ENCODE measurements at places on chromosomes 13 and 19.
A peak's percentile ranks its signal among the peaks of the same experiment; 100 is the strongest.

- no peak for DNase-seq
These were observed 20.5 kb downstream of the C3 start for GRCh38 chr19:6699935-6700334.

DNA sequence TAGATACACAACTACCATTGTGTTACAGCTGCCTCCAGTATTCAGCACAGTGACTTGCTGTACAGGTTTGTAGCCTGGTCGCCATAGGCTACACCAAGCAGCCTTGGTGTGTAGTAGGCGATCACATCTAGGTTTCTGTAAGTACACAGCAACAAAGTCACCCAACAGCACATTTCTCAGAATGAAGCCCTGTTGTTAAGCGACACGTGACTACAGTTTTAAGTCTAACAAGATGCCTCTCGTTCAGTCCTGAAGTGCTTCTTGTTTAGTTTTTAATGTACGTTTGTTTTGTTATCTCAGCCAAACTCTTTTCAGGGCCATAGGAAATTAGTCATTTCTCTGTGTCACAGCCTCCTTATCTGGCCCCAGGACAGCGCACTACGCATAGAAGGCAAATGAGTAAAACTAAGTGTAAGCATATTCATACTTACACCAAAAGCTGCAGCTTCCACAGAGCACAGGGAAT is 50.0 kb upstream of the GPR183 start:
- no peak for DNase-seq

DNA sequence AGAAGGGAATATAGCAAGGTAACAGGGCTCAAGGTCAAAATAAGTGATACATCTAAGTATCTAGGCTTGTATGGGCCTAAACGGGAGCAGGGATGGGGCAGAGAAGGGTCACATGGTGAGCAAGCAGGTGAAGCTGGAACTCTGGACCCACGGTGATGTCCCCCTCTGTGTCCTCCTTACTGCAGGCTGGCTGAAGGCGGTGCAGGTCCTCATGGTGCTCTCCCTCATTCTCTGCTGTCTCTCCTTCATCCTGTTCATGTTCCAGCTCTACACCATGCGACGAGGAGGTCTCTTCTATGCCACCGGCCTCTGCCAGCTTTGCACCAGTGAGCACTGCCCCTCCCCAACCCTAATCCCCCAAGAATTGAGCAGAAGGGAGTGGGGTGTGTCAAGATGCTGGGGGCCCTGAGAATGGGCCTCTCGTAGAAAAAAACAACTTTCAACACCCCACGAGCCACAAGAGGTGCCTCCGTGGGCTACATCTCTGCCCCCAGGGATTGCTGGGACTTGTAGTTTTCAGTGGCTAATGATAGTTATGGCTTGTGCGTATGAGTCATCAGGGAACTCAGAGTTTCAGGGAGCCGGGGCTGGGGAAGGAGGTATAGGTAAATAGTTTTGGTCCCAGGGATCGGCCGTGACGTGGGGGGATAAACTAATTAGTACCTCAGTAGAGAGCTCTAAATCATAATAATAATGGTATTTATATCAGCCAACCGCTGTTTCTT is 4.0 kb downstream of the EMP3 start:
- DNase-seq = no peak

GRCh38 chr13:47478985-47479384 is 522.1 kb downstream of the SUCLA2 start:
- no peak for DNase-seq

DNA sequence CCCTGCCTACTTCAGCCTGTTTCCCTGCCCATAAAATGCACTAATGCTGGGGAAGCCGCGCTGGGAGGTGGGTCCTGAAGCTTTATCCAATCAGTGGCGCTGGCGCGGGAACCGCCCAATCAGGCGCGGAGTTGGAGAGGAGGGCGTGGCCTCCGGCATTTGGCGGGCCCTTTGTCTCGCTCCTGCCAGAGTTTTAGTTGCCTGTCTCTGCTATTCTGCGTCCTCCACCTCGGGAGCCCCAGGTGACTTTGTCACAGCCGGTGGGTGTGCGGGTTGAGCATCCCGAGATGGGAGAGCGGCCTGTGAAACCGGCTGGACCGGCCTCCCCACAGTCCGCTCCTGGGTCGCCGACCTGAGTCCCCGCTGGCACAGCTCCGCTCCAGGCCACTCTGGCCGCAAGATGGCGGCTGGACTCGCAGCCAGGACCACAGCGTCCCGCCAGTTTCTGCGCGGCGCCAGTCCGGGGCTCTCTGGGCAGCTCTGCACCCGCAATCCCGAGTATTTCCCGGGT is 30.7 kb upstream of the ZNF429 start:
- DNase-seq = peak; percentile 83

- no peak for DNase-seq
These were observed 2.2 kb downstream of the DCUN1D2 start for GRCh38 chr13:113488283-113488682.
